SK-MEL-5 (cell line): ENCODE measurements at places on chromosomes 3 and 15. TPM values are rescaled to one million over a fixed set of nuclear protein-coding genes. Genes with fewer than 3 reads are reported as not detected.

The KIF7 gene
- 2.1 and 2.3 TPM in 2 replicates for total RNA-seq

The KIF23 gene
- 61.8 and 63.0 TPM in 2 replicates for total RNA-seq

The NEO1 gene
- 11.5 and 14.0 TPM in 2 replicates for total RNA-seq

The MYZAP gene
- 0.21 TPM in 1 of 2 replicates, not detected in the other for total RNA-seq

The CCDC80 gene
- total RNA-seq = 0.53 and 1.1 TPM in 2 replicates

The TUSC7 gene
- total RNA-seq = not detected in 2 replicates

The ZKSCAN7 gene
- total RNA-seq = 1.1 and 2.1 TPM in 2 replicates

The GASK1A gene
- 0.11 TPM in 1 of 2 replicates, not detected in the other for total RNA-seq

The CTXN2 gene
- total RNA-seq = not detected in 2 replicates

- DNase-seq = no peak
These were observed 14.1 kb downstream of the MGLL start for GRCh38 chr3:127808197-127808596.

GRCh38 chr3:278300-279064 is 81.9 kb downstream of the CHL1 start:
- peak; percentile 89 for DNase-seq

DNA sequence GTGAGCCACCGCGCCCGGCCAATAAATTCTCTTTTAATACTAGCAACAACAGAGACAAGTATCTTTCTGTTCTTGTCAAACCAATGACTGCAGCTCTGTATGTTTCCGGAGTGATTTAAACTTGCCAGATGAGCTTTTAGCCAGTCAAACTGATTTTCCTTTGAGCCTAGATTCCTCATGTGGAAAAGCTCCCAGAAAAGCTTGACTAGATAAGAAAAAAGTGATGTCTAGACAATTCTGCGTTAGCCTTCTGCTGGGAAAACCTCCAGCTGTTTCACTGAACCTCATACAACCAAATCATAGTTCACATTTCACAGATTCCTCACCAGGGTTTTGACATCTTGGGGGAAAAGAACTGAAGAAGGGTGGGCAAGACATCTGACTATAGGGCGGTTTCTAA is 78.6 kb downstream of the MAGI1 start:
- no peak for DNase-seq

DNA sequence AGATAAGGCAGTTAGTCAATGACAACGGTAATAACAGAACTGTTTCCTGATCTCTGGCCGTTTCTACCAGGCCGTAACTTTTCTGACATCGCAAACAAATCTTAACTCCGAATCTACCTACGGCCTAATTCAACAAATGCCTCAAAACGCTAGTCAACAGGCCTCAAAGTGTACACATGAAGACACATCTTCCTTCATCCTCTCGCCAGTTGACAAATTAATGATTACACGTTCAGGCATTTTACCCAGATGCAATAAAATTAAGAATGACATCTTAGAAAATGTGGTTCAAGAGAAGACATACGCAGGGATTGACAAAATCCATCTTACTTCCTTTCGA is 1.5 kb downstream of the SFMBT1 start:
- DNase-seq = no peak

DNA sequence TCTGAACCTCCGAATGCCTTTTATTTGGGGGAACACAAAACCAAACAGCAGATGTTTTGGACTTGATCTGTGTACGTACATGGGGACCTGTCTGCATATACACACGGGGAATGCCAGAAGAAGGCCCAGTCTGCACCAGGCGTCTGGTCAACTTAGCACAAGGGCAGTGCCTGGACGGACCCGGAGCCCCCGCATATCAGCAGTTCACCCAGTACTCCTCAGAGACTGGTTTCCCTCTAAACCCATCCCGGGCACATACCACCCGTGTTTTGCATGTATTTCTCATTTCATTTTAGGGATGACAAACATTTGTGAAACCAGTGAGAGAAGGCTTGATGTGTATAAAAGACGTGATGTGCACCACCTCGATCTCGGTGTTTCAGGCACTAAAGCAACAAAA is 49.7 kb downstream of the KLHL25 start:
- DNase-seq = no peak

GRCh38 chr3:177800561-177800960 is 603.3 kb upstream of the TBL1XR1 start:
- no peak for DNase-seq

GRCh38 chr3:78347176-78347575 is 1307.3 kb downstream of the ROBO2 start:
- DNase-seq = no peak

DNA sequence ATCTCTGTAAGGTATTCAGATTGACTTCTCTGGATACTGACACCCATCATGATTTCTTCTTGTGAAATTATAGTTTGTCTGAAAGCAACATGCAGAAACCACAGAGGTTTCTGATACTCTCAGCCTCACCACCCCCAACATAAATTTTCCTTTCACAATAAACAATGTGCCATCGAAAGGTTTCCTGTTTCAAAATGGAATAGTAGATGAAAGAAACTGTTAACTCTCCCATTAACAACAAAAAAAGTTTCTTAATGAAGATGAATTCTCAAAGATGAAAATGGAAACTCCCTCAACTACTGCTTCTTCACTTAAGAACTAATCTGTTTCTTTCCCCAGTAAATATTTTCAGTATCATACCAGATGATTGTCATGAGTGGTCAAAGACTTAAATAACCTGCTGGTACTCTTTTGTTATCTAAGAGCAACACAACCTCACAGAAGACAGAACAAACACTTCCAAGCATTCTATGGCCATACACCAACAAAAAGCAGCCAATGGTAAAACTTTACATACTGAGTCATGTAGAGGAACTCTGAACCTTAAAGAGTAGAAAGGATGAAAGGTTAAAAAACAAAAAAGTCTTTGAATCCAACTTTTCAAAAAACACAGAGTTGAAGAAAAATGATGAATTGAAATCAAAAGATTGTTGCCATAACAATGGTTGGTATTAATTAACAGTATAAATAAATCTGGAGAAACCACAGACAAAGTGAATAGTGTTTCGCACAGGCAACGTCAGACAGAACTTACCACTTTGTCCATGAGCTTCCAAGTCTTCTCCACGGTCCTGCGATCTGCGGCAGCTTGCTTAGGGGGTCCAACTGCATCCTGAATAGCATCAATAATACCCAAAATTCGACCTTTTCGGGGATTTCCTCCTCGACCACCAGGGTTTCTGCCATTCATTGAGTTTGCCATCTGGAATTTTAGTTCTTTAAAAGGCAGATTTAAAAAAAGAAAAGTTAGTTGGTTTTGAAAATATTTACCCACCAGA is 1.9 kb downstream of the CBLB start:
- DNase-seq = peak; percentile 58

- DNase-seq = peak; percentile 33
These were observed 630 bp downstream of the LXN start for GRCh38 chr3:158671821-158672214.

DNA sequence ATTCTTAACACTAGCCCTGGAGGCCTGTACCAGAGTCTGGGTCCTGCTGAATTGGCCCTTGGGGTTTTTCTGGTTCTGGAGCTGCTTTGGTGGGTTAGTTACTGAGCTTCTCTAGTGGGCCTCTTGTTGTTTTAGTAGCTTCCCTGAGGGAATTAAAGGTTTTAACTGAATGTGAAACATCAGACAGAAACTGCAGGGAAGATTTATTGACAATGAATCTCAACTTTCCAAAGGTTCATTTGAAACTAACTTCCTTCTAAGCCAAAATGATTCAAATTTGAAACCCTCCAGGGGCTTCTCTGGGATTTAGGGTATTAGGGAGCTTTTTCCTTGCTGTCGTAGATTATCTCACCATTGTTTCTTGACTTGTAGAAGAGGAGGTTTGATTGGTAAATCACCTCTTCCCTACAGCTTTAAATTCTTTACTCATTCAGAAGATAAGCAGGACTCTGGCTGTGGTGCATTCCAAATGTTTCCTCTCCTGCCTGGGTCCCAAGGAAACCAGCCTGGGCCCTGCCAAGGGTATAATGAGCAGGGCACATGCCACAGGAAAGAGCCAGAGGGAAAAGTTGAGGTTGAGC is 71.0 kb downstream of the TP63 start:
- no peak for DNase-seq

DNA sequence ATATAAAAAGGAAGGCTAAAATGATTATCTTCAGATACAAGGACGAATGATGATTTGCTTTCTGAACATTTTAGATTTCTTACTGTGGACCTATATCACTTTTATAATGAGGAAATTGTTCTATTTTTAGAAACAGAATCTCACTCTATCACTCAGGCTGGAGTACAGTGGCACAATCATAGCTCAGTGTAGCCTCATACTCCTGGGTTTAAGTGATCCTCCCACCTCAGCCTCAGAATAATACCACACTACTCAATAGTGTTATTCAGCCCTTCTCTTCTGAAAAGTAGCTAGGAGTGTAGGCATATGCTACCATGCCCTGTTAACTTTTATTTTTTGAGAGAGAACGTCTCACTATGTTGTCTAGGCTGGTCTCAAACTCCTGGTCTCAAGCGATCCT is 15.8 kb downstream of the DNAJC13 start:
- DNase-seq = peak; percentile 75

GRCh38 chr3:25130724-25131520 is 297.1 kb upstream of the RARB start:
- DNase-seq = no peak

DNA sequence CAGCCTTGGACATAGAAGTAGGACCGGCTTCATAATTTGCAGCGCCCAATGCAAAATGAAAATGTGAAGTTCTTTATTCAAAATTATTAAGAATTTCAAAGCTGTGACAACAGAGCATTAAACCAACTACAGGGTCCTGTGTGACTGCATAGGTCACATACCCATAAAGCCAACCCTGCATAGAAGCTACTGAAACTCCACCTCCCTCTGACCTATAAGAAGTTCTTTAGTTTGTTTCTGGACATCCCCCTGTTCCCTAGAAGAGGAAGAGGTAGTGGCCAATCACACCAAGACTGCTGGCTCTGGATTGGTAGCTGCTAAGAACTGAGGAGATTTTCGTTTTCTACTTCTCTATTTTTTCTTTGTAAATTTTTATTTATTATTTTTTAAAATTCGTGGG is 9.0 kb upstream of the SELENOT start:
- DNase-seq = no peak

GRCh38 chr15:69161079-69161877 is 843 bp downstream of the GLCE start:
- DNase-seq = peak; percentile 59
